T-helper 2 cell (primary cell): ENCODE measurements at places on chromosomes 7 and 10.

GRCh38 chr10:112723876-112724275, 226.2 kb upstream of the TCF7L2 start:
- DNase-seq: no peak

DNA sequence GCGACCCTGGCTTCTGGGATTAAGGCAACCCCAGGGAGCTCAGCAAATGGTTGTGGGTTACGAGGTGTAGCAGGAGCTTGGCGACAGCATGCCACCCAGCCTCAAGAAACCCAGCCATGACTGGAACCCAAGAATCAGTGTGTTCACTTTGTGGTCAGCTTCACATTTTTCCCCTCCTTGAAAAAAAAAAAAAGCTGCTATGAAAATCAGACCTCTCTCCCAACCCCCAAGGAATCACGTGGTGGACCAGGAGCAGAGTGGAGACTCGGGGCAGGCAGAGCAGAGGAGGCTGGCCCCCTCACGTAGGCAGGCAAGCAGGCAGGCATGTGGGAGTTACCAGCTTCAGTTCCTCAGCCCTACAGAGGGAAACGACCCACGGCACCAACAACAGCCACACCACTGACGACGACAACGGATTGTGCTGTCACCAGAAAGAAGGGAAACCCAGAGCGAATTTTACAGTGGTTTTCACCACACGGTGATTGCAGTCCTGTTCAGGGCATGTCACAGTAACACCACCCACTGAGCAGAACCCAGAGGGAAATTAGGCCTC, 203.4 kb downstream of the SLC25A13 start:
- no peak for DNase-seq

- no peak for DNase-seq
Observed at GRCh38 chr10:104043854-104044253, 41.8 kb downstream of the COL17A1 start.

GRCh38 chr7:36906448-36906847, 182.2 kb upstream of the AOAH start:
- DNase-seq: no peak

DNA sequence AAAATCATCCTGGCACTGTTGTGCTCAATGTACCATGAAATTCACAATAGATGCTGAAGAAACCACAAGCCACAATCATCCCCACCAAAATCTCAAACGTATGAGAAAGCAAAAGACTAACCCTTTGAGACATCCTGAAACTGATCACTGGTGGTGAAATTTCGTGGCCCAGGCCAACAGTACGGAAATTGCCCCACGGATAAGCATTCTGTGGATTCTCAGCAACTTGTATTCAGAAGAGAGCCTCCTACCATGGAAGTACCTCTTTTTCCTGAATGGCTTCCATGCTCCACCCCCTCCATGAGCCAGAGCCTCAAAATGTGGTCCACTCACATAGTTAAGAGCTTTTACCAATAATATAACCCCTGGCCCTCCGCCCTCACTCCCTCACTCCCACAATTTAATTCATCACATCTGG, 163.9 kb upstream of the AUTS2 start:
- DNase-seq: no peak

- no peak for DNase-seq
Observed at GRCh38 chr10:126481181-126481580, 92.9 kb upstream of the ADAM12 start.

- no peak for DNase-seq
Observed at GRCh38 chr10:22334414-22335172, 10.7 kb upstream of the SPAG6 start.

- no peak for DNase-seq
Observed at GRCh38 chr10:18205098-18205834, 65.0 kb downstream of the CACNB2 start.

DNA sequence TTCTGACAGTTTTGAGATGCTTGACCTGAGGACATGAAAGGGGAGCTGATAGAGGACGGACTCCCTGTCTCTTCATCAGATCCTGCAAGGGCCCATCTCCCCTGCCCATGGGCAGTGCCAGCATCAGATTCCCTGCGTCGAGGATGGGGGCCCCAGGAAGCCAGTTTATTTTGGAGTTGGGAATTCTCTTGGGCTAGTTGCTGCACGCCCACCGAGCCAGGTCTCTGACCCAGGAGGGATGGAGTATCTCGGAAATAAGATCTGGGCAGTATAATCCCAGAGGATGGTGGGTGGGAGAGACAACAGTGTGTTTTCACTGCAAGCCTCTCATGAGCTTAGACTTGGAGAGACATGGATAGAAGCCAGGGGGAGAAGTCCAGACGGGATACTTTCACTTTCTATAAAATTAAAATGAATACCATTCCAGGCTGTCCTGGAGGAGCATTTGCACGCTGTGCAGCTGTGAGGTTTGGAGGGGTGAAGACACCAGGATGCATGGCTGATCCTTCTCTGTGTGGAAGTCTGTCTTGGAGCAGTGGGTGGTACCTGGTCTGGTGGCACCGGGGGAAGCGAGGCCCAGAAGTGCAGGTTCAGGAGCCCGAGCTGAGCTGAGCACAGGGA, 25.8 kb downstream of the DOCK1 start:
- no peak for DNase-seq

DNA sequence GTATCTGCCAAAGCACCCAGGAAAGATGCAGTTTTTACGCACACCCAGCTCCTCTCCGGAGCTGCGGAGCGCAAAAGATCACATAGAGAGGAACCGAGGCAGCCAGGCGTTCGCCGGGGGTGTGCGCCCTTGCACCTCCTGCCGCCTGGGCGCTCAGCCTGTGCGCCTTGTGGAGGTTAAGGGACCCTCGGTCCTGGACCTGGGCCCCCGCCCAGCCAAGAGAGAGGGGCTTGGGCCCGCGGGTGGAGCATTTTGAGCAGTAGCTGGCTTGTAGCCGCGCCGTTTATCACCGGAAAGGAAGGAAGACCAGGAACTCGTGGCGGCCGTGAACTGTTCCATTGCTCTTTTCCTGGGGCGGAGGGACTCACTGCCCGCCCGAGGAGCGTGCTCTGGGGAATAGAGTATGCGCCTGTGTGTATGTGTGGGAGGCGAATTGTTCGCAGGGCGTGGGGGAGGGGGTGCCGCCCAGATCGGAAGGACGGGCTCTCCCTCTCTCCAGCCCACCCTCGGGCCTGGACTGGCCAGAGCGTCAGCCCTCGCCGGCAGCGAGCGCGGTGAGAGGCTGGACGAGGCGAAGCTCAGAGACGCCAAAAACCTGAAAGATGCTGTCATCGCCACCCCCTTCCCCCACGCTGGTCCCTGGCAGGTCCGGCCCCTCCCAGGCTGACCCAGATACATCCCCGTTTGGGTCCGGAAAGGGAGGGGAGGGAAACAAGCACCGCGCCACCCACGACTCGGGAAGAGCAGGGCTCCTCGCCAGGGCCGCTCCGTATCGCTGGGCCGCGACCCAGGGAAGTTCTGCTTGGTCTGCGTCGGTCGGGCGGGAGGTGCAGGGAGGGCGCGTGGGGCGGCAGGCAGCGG, 1.2 kb upstream of the WNT2 start:
- no peak for DNase-seq

GRCh38 chr7:99562114-99562784, 3.8 kb downstream of the ZNF655 start:
- no peak for DNase-seq

GRCh38 chr7:98841179-98841997, 28.4 kb downstream of the TMEM130 start:
- peak; percentile 48 for DNase-seq

- no peak for DNase-seq
Observed at GRCh38 chr7:1567049-1567771, 2.6 kb downstream of the PSMG3 start.

DNA sequence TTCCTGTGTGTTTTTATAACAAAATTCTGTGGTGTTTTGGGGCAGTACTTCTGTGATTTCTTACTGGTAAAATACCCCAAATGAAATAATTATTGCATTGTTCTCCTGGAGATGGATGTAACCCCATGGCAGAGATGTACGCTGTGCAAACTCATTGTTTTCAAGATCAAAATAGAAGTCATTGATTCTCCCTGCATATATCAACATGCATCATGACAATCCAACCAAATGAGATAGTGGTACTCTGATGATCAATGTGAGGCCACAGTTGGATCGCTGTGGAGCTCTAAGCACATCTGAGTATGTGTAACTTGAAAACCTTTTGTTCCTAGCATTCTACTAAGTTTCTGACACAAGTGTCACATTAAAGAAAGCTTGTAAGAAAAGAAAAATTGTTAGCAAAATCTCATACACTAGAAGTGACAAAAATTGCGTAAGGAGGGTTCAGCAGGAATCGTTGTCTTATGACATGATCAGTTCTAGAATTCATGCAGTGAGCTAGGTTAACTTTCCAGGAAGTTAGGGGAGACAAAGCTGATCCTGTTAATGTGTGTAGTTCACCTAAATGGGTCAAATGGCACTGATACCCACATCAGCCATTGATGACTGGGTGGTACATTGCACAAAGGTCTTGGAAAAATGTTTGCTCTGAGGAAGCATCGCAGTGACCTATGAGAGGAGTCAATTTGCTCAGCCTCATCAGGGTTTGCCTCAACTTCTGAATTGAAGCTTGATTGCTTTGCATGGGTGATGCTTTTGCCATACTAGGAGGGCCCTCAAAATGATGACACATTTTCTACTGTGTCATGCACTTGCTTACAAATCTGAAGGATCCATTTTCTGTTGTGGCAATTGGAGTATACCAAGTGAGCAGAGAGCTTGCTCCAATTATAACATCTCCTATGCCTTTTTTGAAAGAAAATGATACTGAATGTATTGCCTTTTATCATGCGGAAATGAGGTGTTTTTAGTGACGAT, 145.1 kb downstream of the PLXDC2 start:
- no peak for DNase-seq

DNA sequence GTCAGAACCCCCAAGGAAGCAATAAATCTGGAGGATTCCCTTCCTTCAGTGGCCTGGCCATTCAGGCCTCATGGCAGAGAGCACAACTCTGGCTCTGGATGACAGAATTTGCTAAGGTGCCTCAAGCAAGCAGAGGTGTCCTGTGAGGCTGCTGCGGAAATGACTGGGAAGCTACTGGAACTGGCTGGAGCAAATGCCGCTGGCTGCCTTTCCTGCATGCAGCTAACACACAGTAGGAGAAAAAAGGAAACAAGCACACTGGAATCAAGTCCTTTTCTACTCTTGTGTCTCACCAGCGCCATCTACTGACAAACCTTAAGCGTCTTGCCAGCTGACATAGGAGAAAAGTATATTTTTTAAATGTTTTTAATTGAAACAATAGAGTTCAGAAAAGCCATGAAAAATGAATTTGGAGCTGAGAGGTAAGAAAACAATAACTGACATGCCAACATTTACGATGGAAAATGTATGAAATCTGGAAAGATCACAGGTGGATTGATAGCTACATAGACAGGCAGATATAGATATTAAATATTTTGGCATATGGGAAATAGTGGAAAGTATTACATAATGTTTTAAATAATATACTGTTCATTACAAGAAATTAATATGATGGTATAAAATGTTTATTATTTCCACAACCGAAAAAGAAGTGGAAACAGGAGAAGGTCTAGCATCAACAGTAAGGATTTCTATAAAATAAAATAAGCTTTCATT, 951.6 kb downstream of the ANKRD7 start:
- no peak for DNase-seq

GRCh38 chr10:130416334-130417150, 280.4 kb downstream of the GLRX3 start:
- DNase-seq: no peak
